ENCODE measurements at places on chromosomes 6 and 20.

GRCh38 chr6:170555305-170555704 is 1.1 kb downstream of the TBP start:
- no peak for DNase-seq

DNA sequence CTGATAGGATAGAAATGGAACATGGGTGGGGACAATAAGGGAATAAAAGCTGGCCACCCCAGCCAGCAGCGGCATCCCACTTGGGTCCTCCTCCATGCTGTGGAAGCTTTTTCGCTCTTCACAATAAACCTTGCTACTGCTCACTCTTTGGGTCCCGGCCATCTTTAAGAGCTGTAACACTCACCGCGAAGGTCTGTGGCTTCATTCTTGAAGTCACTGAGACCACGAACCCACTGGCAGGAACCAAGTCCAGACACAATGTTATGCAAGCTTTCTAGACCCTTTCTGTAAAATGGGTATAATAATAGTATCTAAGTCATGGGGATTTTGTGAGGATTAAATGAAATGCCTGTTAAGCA is 48.9 kb upstream of the EZR start:
- no peak for DNase-seq

DNA sequence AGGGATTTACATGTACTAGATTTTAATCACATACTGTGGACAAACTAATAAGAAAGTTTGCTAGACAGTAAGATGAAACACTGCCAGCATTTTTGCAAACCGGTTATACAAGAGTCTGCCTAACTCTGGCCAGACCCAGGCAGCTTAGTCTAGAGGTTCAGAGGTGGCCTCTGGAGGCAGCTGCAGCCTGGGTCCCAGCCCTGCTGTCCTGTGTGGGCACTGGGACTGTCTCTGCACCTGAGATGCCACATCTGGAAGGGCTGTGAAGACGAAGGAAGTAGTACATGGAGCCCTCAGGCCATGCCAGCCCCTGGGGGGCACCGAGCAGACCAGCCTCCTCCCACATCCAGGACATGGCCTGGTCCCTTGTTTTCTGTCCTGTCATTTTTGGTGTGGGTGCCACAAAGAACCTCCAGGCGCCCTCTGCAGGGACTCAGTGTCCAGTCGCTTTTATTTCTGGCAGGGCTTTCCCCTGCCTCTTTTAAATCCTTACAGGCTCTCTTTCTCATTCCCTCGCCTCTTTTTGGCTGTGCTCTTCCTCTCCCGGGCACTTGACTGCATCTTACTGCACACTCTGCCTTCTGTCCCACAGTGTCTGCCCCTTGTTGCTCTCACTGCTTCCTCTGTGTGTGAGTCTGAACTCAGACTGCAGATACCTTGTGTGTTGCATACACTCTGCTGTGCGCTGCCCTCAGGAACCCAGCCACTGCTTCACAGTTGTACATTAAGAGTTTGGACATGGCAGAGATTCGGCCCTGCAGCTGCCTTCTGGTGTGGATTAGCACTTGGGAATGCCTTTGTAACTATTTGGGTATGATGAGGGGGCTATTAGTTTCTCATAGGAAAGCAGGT is 216.7 kb downstream of the ZDHHC14 start:
- DNase-seq = peak; percentile 35

DNA sequence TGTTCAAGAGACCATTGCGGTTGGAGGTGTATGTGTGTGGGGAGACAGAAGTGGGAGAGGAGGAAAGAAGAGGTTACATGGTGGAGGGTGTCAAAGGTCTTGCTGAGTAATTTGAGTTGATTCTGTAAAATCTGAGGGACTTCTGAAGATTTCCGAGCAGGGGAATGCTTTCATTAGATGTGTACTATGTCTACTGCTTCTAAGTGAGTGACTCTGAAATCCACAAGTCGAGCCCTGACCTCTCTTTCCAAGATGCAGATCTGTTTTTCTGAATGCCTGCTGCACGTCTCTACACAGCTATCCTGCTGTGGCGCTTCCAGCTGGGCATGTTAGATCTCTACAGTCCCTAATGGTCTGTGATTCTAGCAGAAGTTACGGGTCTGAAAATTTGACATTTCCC is 209.8 kb downstream of the ATXN1 start:
- no peak for DNase-seq

- DNase-seq = no peak
Observed at GRCh38 chr6:125987026-125987617, 782 bp downstream of the TRMT11 start.
